Stimulated activated CD8-positive, alpha-beta memory T cell treated with anti-CD3 and anti-CD28 coated beads, Interleukin-7, amount 100 ng/mL, for 1 hour (primary cell): ENCODE measurements at places on chromosomes 7 and 10.

DNA sequence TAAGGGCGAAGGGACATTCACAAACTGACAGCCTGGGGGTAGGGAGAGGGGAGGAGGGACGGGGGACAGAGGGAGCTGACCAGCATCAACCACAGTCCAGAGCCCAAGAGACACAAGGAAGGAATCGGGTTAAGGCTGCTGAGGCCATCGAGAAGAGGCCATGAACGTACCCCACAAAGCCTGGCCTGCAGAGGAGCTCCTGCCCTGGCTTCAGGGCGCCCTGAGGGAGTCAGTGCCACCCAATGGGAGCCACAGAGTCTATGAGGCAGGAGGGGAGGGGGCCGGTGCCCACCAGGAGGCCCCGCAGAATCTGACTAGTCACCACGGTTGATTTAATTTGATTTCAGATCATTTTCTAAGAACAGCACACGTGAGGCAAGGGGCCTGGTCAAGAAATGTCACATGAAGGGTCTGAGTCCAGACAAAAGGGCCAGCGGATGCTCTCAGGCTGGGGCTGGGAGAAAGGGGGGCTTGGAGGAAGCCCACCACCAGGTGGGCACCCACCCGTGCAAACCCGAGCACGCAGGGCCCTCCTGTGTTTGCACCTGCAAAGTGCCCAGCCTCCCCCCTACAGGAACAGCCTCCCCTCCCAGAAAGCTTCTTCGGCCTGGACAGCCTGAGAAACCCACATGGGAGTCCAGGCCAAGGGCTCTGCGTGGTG, 40.4 kb downstream of the CAMK2B start:
- no peak for DNase-seq

- no peak for DNase-seq
These were observed 1.2 kb downstream of the PURB start for GRCh38 chr7:44883961-44884620.

GRCh38 chr10:65949526-65949925, 976.3 kb upstream of the LRRTM3 start:
- no peak for DNase-seq

DNA sequence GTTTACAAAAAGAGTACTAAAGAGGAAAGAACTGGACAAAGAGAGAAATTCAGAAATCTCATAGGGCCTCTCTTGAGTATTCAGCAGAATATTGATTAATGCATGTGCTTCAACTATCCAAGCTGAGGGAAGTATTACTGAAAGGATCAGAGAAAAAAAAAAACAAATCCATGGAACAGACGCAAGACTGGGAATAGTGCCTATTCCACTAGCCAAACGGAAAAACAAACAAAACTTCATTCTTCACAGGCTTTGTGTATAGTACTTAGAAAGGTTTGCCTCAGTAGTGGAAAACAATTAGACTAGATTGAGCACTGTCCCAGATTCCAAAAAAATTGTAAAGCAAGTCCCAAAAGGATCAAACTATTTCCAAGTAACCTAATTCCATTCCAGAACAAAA, 106.2 kb downstream of the TFEC start:
- no peak for DNase-seq

GRCh38 chr7:75993689-75994387, 557 bp downstream of the TMEM120A start:
- DNase-seq = no peak

DNA sequence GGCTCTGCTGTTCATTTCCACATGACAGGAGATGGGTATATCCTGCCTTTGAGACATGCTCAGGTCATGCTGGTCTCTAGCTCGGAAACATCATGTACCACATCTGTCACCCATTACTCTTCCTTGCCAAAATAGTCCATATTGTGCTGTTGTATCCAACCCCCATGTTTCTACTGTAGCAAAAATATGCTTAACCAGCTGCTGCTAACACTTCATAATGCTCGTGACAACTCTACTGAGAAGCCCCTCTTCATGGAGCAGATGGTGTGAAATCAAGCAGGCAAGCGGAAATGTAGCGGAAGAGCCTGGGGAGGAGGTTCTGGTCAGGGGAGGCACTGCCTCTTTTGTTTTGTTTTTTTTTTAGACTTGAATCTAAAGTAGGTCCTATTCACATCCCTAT, 82.9 kb downstream of the NPY start:
- no peak for DNase-seq

DNA sequence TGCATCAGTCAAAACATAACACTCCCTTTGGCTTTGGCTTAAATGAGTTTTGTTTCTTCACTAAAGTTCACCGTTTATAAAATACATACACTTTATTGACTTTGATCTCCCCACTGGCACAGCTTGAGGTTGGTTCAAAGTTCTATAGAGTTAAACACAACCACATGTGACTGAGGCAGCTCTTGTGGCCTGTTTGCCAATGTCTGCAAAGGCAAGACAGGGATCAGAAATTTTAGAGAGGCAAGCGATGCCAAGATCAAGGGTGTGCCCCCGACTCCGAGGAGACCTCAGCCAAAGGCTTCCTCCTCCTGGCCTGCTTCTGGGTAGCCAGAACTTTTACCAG, 129.8 kb upstream of the JCAD start:
- no peak for DNase-seq

GRCh38 chr10:62308101-62308500, 39.5 kb upstream of the RTKN2 start:
- DNase-seq = no peak

- no peak for DNase-seq
These were observed 165.6 kb upstream of the FAM3C start for GRCh38 chr7:121561717-121562116.

GRCh38 chr7:39353615-39354376, 212.4 kb upstream of the YAE1 start:
- no peak for DNase-seq

DNA sequence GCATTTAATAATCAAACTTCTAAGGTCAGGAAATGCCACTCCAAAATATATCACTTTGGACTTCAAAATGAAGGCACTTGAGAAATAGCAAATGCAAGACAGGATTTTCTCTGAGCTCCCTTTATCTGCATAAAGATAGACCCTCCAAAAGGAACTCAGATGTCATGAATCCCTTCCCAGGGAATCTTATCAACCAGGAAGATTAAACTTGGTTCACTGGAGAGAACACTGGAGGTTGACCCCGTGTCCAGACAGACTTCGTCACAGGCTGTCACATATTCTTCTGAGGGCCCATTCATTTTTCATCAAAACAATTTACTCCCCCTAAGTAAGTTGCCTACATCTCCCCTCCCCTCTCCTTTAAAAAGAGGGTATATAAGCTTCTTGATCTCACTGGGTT, 21.2 kb downstream of the IFIT3 start:
- no peak for DNase-seq

- no peak for DNase-seq
These were observed 770.4 kb downstream of the TNS3 start for GRCh38 chr7:46811529-46811928.

DNA sequence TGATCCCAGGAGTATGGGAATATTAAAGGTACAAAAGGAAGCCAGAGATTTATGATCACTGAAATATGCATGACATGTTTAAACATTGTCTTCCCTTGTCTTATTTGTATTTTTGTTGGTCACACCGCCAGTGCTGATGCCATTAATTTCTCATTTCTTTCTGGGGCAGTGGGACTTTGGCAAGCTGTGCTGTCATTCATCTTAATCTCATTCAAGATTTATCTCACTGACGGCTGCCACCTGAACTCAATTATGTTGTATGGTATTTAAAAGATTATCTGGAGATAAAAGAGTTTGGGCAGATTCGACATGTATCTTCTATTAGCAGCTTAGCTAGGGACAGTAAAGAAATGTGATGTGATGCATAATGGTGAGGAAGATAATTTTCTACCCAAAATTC, 284.9 kb upstream of the PLXDC2 start:
- no peak for DNase-seq

DNA sequence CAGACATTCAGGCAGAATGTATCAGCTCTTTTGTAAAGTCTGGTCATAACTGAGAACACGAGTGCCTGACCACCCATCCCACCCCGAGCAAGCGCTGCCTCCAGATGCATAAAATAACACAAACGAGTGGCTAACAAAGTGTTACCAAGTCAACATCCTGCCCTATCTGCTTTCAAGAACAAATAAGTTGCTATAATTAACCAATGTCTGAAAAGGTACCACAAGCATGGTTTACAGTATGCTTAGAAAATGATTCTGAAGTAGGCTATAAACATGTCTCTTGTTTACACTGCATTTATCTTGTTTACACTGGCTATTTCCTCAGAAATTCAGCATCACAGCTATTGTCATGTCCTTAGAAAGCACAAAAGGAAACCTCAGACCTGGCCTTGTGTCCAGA, 49.5 kb downstream of the PIK3AP1 start:
- DNase-seq = no peak

GRCh38 chr7:35508623-35509400, 186.1 kb downstream of the HERPUD2 start:
- no peak for DNase-seq

DNA sequence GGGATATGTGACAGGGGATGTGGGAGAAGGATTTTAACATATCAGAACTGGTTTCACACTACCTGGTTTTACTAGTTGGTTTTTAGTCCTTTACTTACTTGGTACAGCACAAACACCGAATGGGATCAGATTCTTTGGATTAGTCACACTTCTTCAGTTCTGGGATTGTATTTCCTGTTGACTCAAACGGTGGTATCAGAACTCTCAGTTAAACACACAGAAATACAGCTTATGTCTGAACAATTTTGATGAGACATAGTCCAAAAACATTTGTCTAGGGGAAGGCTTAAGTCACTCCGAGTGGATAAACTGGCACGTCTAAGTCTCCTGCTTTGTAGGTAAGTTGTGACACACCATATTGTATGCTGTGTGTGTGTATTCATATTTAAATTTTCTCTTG, 480.5 kb downstream of the PHTF2 start:
- DNase-seq = no peak

GRCh38 chr7:157839672-157840167, 502.9 kb downstream of the DNAJB6 start:
- no peak for DNase-seq

DNA sequence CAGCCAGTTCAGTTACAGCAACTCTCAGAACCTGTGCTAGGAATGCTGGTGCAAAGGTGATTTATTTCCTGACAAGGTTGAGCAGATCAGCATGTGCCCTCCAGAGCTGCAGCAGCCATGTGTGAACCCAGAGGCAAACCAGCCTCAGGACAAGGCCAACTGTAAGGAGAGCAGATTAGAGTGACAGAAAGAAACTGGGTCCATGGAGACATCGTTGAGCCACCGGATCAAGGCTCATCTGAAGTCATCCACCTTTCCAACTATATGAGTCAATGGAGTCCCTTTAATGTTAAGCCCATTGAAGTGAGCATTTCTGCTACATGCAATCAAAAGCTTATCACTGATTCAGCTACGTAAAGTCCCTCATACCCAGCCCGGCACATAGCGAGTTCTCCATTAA, 26.4 kb downstream of the KCNMA1 start:
- no peak for DNase-seq

DNA sequence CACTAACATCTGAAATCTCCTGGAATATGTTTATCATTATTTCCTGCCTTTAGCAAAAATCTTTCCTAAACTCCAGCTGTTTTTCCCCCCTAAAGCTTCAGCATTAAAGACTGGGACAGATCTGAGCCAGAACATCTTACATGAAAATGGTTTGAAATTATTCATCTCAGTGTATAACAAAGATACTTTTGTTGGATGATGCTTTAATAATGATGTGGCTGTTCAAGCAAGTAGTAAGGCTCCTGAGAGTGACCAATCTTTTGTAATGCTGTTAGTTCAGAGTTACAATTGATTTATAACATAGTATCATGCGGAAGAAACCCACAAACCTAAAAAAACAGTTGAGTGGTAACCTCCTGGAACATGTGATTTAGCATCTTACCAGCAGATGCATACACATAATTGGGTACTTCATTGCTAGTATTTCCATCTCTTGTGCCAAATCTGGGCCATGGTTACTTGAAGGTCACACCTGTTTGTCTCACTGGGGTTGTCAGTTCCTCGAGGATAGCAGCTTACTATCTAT, 1.5 kb downstream of the BZW2 start:
- no peak for DNase-seq

GRCh38 chr10:45532480-45532879, 140.1 kb downstream of the ZFAND4 start:
- no peak for DNase-seq

DNA sequence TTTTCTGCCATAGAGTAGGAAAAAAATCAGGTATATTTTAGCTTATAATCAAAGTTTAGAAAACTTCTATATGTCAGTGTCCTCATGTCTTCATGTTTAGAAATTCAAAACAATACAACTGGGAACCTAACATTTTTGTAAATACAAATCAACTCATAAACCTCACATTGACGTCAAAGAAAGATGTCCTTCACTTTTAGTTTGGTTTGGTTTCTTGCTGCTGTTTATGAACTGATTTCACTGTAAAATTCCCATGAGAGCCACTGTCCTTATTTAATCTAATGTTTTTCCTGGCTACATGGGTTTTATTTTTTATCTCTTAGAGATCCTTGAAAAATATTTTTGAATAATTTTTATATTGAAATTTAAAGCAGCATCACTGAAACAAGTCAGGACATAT, 208.4 kb downstream of the DYNC1I1 start:
- DNase-seq = no peak

DNA sequence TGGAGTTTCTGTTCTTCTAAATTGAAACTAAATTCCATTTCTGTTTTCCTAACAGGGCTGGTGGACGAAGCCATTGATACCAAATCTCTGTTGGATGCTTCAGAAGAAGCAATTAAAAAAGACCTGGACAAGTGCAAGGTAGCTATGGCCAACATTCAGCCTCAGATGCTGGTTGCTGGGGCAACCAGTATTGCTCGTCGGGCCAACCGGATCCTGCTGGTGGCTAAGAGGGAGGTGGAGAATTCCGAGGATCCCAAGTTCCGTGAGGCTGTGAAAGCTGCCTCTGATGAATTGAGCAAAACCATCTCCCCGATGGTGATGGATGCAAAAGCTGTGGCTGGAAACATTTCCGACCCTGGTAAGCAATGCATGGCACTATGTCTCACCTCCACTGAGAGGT, 45.6 kb downstream of the AP3M1 start:
- DNase-seq = no peak

DNA sequence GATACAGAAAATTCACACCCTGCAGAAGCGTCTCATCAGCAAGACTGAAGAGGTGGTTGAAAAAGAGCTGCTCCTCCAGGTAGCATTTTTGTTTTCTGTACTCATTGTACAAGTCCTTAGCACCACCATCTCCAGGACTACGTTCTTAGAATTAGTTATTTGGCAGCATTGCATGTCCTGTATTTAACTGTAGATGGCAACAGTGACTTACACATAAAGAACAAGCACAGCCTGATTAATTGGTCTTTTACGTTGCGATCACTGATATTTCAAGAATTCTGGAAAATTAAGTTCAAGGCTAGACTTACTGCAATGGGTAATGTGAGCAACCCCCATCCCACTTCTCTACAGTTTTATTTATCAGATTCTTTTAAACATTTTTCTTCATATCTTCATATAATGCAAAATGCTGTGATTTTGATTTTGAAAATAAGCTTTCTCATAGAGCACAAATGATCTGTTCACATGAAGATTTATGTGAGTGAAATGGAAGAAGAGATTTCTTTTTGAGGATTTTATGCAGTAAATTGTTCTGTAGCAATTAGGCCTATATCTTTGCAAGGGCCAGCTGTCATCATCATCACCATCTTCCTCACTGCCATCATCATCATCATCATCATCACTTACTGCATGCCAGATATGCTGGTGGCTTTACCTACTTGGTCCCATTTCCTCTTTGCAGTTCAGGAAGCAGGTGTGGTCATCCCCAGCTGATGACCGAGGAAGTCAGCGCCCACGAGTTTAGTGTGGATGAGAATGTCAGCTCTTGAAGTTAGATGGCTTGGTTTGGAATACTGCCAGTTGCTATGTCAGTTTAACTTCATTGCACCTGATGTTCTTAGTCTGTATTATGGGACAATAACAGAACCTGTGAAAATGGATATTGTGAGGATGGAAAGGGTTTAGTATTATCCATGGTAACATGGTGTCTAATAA, 53.4 kb downstream of the CFAP58 start:
- no peak for DNase-seq
